ENCODE measurements at places on chromosomes 11 and 22. TPM values are rescaled to one million over a fixed set of nuclear protein-coding genes. Genes with fewer than 3 reads are reported as not detected.

The MUC5AC gene
- polyA plus RNA-seq: not detected

The OR6X1 gene
- polyA plus RNA-seq: not detected

The KRTAP5-9 gene
- not detected for polyA plus RNA-seq

The MMP8 gene
- polyA plus RNA-seq: not detected

The CRYBA4 gene
- 0.34 TPM for polyA plus RNA-seq

The CDC45 gene
- polyA plus RNA-seq: 11.2 TPM

The KCTD17 gene
- 49.5 TPM for polyA plus RNA-seq

The RASGRP2 gene
- polyA plus RNA-seq: 64.0 TPM

The OR10D3 gene
- not detected for polyA plus RNA-seq

The OR52H1 gene
- 0.43 TPM for polyA plus RNA-seq

The NRIP3 gene
- 0.04 TPM for polyA plus RNA-seq

The FAM227A gene
- 7.4 TPM for polyA plus RNA-seq

The TMEM45B gene
- polyA plus RNA-seq: 0.37 TPM

The SYCE3 gene
- polyA plus RNA-seq: not detected

The LMO2 gene
- 33.4 TPM for polyA plus RNA-seq

The TSGA10IP gene
- 1.1 TPM for polyA plus RNA-seq

The CDK2AP2 gene
- polyA plus RNA-seq: 60.8 TPM

The MCAT gene
- polyA plus RNA-seq: 44.3 TPM

The PDGFD gene
- 100 TPM for polyA plus RNA-seq

The C22orf42 gene
- not detected for polyA plus RNA-seq

The OR51F2 gene
- polyA plus RNA-seq: not detected

The NFAM1 gene
- 0.97 TPM for polyA plus RNA-seq

The AHNAK gene
- 13.4 TPM for polyA plus RNA-seq

The OR51B5 gene
- 0.25 TPM for polyA plus RNA-seq

The KCNQ1 gene
- polyA plus RNA-seq: 18.8 TPM

The TCN1 gene
- not detected for polyA plus RNA-seq

The LSP1 gene
- polyA plus RNA-seq: 2.1 TPM

The TRAF6 gene
- 13.2 TPM for polyA plus RNA-seq

The EXT2 gene
- 44.1 TPM for polyA plus RNA-seq

The LRP4 gene
- polyA plus RNA-seq: 15.9 TPM

The OR52A1 gene
- not detected for polyA plus RNA-seq

The C1QTNF6 gene
- 6.4 TPM for polyA plus RNA-seq

The APOA4 gene
- polyA plus RNA-seq: 0.57 TPM

The ACTN3 gene
- 111 TPM for polyA plus RNA-seq

The HBG1 gene
- polyA plus RNA-seq: not detected

The VSIG10L2 gene
- polyA plus RNA-seq: not detected

The OR4D10 gene
- not detected for polyA plus RNA-seq

The SYTL2 gene
- polyA plus RNA-seq: 1.2 TPM

The OR4C16 gene
- not detected for polyA plus RNA-seq

The GPHA2 gene
- not detected for polyA plus RNA-seq

The TUB gene
- 6.7 TPM for polyA plus RNA-seq

The OR4C46 gene
- polyA plus RNA-seq: not detected

The CTR9 gene
- 35.9 TPM for polyA plus RNA-seq
